Aorta (tissue), 5 donors: ENCODE measurements at places on chromosomes 6 and 20. TPM values are rescaled to one million over a fixed set of nuclear protein-coding genes. Genes with fewer than 3 reads are reported as not detected.

The SPDEF gene
- polyA plus RNA-seq = 0.67 TPM

The HLA-DRA gene
- 382 TPM for polyA plus RNA-seq

The TBC1D32 gene
- 0.13 TPM for polyA plus RNA-seq

The KIF25 gene
- not detected for polyA plus RNA-seq

The UBE2C gene
- polyA plus RNA-seq = 5.0 TPM

The IL17F gene
- polyA plus RNA-seq = not detected

The C20orf202 gene
- polyA plus RNA-seq = 0.88 TPM

The CNPY3 gene
- 36.1 TPM for polyA plus RNA-seq

The LPA gene
- not detected for polyA plus RNA-seq

DNA sequence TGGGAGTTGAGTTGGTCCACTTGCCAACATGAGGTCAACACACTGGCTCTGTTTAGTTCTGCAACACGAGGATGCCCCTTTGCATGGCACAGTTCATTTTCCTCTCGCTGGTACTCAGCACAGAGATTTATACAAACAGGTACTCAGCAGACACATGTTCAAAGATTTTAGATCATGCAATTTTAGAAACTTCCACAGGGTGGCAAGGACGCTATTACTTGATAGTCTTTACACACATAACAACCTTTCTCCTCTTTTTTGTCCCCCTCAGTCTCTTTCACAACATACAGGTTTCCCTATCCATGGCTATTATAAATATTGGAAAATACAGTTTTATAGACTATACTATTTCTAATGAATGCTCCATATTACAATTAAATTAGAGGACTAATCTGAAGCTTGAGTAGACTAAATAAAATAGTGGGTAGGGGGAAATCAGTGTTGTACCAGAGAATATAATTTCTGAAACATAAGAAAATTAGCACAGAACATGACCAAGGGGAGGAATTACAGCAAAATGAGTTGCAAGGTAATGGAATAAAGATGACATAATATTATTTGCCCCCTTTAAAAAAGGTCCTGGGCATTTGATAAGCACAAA, 331.8 kb upstream of the BTBD3 start:
- no peak for DNase-seq

GRCh38 chr6:28747083-28747630, 176.6 kb downstream of the TRIM27 start:
- DNase-seq = no peak

- no peak for DNase-seq
These were observed 228.0 kb upstream of the FAM83B start for GRCh38 chr6:54618572-54618971.

GRCh38 chr6:134835993-134836392, 113.9 kb downstream of the ALDH8A1 start:
- DNase-seq = no peak

DNA sequence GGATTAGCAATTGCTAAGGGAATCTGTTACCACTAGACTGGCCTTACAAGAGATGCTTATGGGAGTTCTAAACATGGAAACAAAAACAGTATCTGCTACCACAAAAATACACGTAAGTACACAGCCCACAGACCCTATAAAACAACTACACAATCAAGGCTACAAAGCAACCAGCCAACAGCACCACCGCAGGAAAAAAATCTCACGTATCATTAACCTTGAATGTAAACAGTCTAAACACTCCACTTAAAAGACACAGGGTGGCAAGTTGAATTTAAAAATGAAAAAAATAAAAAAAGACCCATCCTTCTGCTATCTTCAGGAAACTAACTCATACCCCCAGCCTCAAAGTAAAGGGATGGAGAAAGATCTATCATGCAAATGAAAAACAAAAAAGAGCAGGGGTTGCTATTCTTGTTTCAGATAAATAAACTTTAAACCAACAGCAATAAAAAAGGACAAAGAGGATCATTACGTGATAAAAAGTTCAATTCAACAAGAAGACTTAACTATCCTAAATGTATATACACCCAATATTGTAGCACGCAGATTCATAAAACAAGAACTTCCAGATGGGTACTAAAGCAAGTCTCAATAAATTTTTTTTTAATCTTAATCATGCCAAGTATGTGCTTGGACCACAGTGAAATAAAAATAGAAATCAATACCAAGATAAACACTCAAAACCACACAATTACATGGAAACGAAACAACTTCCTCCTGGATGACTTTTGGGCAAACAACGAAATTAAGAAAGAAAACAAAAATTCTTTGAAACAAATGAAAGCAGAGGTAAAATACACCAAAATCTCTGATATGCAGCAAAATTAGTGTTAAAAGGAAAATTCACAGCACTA, 52.3 kb downstream of the RNGTT start:
- no peak for DNase-seq

- DNase-seq = peak; percentile 85
These were observed 251.1 kb upstream of the TBX18 start for GRCh38 chr6:85015396-85015990.

GRCh38 chr6:5838656-5839396, 167.9 kb downstream of the NRN1 start:
- no peak for DNase-seq

- DNase-seq = no peak
These were observed 7.5 kb upstream of the AFG1L start for GRCh38 chr6:108287373-108287772.

GRCh38 chr20:63968928-63969760, 586 bp downstream of the ZNF512B start:
- DNase-seq = peak; percentile 81

DNA sequence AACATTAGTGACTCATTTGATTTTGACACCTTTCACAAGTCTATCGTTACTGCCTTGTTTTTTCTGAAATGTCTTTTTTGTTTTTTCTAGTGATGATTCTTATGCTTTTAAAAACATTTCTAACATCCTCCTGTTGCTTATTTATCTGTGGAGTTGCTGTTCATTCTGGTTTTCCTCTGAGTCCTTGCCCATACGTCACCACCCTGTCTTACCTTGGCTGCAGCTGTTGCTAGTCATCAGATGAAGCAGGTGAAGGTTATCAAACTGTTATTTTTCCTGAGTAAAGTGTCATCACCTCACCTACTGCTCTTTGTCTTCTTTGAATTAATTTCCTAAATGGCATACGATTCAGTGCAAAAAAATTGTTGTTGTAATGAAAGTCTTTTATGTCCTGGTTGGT, 376.6 kb downstream of the GRIK2 start:
- no peak for DNase-seq

GRCh38 chr6:114304304-114304887, 38.4 kb downstream of the HS3ST5 start:
- no peak for DNase-seq

DNA sequence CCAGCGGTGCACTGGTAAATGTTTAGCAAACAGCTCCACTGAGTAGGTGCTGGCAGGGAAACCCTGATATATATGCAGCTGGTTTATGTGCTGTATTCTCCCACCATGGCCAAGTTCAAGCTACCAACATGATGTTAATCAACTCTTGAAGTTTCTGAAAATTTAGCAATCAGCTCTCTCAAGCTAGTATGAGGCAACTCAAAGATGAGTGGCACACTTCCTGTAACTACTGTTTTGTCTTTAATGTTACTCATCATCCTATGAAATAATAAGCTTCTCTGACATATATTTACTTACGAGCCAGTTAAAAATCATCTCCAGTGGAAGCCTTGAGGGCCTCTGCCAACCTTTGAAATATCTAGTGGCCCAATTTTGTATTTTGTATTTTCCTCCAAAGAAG, 54.7 kb downstream of the TRMT6 start:
- no peak for DNase-seq

GRCh38 chr20:38231531-38232121, 28.9 kb downstream of the KIAA1755 start:
- no peak for DNase-seq

- peak; percentile 39 for DNase-seq
These were observed 24.9 kb upstream of the MAP3K7 start for GRCh38 chr6:90611543-90612312.

DNA sequence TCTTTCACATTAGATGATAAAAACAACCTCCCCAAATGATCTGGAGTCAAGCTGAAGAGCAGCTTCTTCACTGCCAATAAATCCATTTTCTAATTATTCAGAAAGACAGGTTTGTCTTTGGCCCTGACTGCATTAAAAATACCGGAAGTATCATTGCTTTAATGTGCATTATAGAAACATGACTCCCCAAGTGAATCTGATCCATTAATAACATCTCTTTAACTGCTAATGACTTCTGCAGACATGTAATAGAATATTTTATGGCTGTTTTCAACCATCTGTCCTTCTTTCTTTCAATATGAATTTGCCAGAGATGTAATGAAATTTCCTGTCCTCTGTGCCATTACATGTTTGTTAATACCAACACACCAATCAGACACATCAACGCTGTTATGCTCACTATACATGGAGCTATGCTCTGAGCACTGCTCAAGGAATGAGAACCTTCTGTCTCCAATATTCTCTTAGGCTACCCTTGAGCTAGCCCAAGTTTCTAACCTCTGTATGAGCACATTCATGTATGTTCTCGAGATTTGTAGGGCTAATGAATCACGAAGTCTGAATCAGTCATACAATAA, 87.8 kb downstream of the LYRM4 start:
- no peak for DNase-seq

- no peak for DNase-seq
These were observed 174.0 kb downstream of the BCKDHB start for GRCh38 chr6:80280262-80281010.
